ENCODE measurements at places on chromosomes 5 and 9.

DNA sequence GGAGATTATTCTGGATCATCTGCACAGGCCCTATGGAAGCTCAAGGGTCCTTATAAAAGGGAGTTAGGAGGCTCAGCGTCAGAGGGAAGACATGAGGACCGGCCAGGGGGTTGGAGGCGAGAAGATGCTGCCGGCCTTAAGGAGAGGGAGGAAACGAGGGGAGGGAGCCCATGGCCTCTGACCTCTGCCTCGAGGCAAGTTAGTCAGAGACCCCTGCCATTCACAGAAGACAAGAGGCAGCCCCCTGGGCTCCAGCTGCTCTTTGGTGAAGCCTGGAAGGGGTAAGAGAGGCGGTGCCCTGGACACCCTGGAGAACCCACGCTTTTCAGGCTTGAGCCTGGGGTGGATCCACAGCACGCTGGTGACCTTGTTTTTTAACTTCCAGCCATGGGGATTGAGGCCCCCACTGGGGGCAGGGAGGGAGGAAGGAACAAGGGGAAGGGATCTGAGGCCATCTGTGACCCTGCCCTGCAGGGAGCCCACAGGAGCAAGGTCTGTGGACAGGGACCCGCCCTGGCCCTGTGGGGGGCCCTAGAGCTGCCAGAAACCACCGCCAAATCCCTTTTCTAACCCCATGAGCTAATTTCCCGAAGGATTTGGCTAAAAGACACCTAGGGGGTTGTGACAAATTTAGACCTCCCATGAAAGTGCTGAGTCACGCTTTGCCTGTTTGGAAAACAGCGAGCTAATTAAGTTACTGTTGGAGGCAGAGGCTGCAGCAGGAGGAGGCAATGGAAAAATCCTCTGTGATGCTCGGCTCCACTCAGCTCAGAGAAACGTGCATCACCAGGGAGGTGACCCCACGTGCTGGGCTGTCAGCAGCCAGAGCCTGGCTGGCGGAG is 49.7 kb downstream of the OLFM1 start:
- no peak for DNase-seq

DNA sequence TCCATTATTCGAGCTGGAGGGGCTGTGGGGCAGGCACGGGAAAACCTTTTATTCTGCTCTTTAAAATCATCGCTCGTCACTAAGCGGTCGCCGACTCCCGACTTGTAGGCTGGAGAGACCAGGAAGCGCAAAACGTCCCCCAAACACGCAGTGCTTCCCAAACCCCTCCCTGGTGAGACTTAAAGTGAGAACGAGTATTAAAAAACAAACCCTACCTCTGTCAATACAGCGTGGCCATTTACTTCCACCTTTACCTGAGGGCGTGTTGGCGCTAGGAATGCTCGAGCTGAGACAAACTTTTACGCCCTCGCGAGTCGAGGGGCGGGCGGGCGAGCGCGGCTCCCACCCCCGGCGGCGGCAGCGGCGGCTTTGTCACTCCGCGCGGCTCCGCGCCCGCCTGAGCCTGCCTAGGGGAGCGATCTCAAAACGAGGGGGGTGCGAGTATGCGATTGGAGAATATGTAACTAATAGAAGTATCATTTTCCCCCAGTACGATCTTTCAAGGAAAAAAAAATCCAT is at the start of gene NR2F1-AS1:
Gene NR2F1-AS1 (minus strand): TSS at position 293 of the 519 bp plus-strand sequence.
- DNase-seq, result no peak

- DNase-seq, result no peak
Measured at GRCh38 chr5:158725297-158725851, 374.3 kb downstream of the EBF1 start.

- DNase-seq, result no peak
Measured at GRCh38 chr9:137218754-137219271, 3.2 kb downstream of the RNF208 start.

DNA sequence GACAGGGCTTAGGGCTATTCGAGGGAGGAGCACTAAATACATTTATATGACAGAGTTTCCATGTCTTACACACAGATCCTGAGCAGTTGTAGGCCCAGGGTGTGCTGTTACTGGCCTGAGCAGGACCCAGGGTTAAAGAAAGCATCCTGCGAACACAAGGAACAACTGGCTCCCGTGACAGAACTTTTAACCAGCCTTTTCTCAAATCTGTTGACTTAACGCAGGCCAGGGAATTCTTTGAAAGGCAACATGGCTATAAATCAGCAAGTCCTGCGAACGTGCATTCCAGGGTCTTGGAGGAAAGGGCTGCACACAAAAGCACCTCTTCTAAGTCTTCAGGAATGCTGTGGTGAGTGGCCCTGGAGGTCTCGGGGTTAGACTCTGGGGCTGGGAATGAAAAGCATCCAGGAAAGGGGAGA is 45.2 kb upstream of the ANKRD55 start:
- no peak for DNase-seq

- DNase-seq, result no peak
Measured at GRCh38 chr9:4424891-4425290, 65.4 kb upstream of the SLC1A1 start.

DNA sequence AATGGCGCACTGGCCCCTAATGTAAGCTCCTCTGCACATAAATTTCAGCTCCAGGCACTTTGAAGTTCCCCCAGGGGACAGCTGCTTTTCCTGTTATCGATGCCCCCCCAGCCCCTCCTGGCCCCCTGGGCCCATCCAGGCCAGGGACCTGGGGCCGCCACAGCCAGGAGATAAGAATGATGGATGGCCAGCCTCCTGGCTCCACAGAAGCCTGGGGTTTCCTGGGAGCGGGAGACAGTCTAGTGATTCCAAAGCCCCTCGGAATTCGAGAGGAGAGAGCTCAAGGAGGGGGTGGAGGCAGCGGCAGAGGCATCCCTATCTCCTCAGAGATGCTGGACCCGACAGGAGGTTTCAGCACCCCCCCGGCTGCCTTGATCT is 98.4 kb upstream of the HAND1 start:
- DNase-seq, result no peak

GRCh38 chr5:66643387-66643786 is 47.2 kb downstream of the MAST4 start:
- no peak for DNase-seq

GRCh38 chr9:35562895-35563780 is 41.9 kb upstream of the TESK1 start:
- DNase-seq, result no peak

- DNase-seq, result no peak
Measured at GRCh38 chr5:129398026-129398678, 61.9 kb upstream of the ADAMTS19 start.

GRCh38 chr9:124270504-124271335 is 13.0 kb downstream of the NEK6 start:
- DNase-seq, result no peak

- DNase-seq, result no peak
Measured at GRCh38 chr5:141779503-141779973, 97.5 kb upstream of the ARAP3 start.

- DNase-seq, result no peak
Measured at GRCh38 chr5:129917224-129917623, 13.0 kb downstream of the CHSY3 start.

GRCh38 chr5:52708463-52708862 is 79.3 kb upstream of the ITGA1 start:
- DNase-seq, result no peak

DNA sequence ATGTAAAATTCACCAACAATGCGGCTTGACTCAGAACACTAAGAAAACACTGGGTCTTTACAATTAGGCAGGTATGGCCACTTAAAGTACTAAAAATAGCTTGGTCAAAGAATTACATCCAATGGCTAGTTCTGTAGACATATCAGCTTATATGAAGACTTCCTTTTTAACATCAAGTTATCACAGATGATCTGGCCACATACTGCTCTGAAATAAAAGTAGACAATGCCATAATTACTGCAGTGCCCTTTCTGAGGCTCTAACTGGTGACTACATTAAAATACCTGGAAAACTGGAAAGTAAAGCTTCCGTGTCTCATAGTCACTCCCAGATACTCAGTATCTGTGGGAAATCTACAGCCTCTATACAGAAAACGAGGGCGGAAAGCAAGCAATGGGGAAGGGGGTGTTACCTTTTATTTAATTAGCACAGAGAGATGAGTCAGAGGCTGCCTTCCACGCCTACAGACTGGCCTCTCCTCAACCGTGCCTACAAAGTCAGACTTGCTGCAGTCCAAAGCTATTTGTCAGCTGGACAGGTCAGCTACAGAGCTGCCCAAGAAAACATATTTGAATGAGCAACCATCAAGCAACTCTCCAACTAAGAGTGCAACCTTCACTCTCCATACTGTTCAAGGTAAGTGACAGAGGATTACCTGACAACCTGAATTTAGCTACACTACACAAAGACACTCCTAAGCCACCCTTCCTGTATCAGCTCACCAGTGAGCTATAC is 8.7 kb downstream of the SERINC5 start:
- no peak for DNase-seq

- no peak for DNase-seq
Measured at GRCh38 chr9:137276473-137277328, 825 bp upstream of the TOR4A start.

DNA sequence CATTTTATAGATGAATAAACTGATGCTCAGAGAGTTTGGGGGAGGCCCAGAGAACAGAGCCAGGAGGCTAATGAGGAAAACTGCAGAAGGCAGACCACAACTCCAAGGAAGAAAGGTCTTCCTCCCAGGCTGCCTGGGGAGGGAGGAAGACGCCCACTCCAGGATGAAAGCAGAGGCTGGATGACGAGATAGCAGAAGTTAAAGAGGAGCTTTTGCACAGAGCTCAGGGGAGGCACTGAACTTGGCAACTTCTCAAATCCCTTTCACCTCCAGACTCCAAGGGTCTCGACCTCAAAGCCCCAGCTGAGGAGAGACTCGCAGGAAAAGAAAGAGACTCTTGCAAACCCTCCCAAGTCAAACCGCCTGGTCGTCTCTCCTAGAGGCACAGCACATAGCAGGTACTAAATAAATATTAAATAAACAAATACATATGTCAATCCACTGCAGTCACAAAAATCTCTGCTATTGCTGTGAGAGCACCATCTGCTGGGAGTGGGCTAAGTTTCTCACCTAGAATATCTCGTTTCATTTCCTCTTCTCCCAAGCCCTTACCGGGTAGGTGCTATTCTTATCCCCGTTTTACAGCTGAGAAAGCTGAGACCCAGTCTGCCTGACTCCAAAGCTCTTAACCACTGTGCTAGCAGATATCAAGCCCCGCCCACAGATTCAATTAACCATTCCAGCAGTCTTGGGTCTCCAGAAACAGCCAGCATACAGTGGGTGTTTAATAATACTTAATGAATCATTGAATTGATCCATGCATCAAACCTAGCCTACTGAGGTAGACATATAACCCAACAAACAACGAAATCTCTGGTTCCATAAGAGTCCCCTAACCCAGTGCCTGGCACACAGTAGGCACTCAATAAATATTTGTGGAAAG is 97.8 kb upstream of the HAND1 start:
- DNase-seq, result peak; percentile 25

DNA sequence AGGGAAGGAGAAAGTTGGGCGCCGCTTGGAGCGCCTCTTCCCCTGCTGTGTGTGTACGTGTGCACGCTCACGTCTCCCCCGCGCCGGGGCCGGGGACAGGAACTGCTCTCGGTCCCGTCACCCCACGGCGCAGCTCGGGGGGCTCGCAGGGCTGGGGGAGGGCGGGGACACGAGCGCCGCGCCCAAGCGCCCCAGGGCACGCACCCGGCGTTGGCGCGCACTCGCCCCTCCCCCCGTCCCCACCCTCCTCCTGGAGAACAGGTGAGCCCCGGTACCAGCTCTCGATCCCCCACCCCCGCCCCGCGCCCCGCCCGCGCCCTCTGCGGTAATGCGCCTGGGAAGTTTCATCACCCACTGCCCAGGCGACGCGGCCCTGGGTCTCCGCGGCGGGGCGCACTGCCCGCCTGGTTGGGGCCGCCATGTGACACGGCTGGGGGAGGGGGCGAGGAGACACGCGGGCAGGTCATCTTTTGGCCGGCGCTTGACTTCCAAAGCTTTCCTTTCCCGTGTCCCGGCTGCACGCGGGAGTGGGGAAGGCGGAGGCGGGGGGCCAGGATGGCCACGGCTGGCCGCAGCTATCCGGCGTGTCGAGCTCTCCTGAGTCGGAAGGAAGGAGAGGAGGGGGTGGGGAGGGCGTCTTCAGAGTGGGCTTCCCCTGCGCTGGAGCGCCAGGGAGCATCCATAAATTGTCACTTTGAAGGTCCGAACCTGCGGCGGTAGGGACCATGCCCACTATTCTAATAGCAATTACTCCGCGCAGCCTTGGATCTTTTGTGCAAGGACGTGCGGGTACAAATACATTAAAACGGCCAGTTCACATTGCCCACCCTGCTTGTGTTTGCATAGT is 1.5 kb upstream of the STC2 start:
- DNase-seq, result peak; percentile 28

DNA sequence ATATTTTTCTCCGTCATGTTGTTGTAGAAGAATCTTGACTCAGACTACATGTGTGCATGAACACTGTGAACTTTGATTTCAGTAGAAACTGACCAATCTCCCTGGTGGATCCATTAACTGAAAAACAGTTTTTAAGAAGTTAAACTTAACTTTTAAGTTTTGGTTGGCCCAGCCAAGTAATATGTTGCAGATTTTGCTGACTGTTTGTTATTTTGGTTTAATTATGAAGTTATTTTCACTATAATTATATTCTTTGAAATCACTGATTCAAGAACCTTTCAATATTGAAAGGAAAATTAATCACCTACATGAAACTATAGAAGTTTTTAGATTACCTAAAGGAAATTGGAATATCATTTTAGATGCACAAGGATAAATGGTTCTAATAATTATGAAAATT is 373.6 kb upstream of the COX7C start:
- no peak for DNase-seq

- DNase-seq, result no peak
Measured at GRCh38 chr9:69609156-69609555, 63.0 kb downstream of the APBA1 start.

GRCh38 chr9:129305246-129305645 is 127.2 kb upstream of the IER5L start:
- no peak for DNase-seq

- no peak for DNase-seq
Measured at GRCh38 chr5:140631831-140632365, 1.1 kb downstream of the CD14 start.

DNA sequence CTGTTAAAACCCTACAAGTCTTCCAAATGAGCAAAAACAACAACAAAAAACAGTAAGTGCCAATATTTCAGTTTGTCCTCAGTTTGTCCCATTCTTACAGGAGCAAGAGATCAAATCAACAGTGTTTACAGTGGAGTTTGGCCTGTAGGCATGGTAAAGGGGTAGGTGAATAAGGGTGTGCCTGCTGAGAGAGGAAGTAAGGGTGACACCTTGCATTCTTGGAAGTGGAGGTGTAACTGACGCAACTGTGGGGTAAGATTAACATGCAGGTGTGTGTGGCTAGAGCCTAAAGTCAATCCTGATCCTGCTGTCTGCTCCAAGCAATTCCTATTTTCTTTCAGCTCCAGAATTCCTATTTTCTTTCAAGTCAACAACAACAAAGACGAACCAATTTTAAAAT is 43.4 kb downstream of the PFDN1 start:
- DNase-seq, result no peak

GRCh38 chr5:103706939-103707682 is 144.5 kb upstream of the NUDT12 start:
- no peak for DNase-seq

GRCh38 chr5:55936100-55936693 is 58.6 kb downstream of the IL6ST start:
- DNase-seq, result no peak

Measured in GM18507 (cell line).